ENCODE measurements at places on chromosomes 3 and 15.

DNA sequence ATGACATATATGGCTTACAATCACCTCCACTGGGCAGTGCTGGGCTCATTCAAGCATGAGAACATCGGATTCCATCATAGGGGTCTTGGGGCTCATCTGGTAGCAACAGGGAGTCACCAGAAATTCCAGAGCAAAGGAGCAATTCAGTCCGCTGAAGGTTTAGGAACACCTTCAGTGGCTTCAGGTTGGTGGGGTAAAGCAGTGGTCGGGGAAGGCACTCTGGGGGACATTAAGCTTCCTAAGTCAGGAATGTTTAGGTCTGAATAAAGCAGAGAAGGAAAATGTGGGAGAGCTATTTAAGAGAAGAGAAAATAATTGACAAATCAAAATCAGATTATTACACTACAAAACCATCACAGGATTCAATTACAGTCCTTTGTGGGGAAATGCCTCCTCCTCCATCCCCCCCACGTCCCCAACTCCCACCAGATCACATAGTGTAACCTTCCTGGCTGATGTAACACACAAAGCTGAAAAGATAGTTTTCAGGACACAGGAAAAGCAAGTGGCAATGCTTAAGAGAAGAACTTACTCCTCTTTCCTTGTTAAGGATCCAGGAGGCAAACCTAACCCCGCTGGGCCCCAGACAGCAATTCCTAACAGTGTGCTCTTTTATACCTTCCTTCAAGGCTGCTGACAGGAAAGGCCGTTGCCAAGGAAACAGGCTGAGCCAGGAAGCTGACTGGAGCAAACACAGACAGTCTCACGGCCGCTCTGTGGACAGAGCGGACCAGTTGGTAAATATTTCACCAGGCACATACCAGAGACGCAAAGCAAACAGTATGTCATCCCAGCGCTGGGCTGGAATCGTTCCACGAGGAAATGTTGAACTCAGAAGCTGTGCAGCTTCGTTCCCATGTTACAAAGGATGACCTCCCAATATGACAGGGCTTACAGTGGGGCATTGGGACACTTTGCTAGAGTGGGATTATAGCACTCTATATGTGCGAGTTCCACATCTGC is 57.5 kb upstream of the LMCD1 start:
- DNase-seq: no peak

DNA sequence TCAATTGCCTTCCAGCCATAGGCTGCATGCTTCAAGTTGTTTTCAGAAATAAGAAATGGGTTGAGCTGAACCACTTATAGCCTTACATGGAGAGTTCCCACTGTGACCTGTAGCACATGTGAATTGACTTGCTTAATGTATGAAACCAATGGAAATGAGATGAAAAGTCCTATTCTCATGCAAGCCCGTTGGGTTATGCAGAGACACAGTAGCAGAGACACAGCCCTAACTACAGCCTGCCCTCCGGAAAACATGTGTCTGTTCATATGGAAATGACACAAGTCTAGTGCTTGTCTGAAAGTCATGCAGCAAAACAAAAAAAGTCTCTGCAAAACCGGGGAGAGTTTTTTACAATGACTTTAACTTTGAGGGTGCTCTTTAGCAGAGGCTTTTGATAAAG is 14.5 kb downstream of the HIGD2B start:
- DNase-seq: no peak

- no peak for DNase-seq
These were observed 13.1 kb downstream of the PROK2 start for GRCh38 chr3:71771884-71772283.

- DNase-seq: no peak
These were observed 39.4 kb downstream of the DNAH1 start for GRCh38 chr3:52355526-52355925.

DNA sequence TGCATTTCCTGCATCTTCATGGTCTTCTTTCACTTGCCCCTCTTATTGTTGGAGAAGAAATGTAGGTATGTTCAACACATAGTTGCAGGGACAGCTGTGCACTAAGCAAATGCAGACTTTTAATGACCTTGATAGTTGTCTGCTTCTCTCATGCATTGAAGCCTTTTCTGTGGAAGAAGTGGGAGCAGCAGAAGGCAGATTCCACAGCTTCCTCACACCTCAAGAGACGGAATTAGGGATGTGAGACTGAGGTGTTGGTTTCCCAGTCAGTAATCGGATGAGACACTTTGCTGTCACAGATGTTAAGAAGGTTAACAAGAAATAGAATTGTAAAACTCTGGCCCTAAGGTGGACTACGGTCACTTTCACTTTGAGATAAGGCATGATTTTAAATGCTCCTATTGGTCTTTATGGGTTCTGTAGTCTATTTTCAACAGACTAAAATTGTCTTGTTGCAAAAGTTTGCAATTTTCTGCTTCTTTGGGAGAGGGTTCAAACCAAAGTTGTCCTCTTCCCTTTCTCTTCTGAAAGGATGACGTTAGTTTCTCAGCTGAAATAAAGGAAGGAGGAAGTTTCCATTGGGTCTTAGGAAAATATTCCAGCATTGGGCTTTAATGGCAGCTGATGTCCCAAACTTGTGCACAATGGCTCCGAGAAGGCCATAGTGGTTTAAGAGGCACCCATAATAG is 117.4 kb downstream of the LPP start:
- DNase-seq: no peak

DNA sequence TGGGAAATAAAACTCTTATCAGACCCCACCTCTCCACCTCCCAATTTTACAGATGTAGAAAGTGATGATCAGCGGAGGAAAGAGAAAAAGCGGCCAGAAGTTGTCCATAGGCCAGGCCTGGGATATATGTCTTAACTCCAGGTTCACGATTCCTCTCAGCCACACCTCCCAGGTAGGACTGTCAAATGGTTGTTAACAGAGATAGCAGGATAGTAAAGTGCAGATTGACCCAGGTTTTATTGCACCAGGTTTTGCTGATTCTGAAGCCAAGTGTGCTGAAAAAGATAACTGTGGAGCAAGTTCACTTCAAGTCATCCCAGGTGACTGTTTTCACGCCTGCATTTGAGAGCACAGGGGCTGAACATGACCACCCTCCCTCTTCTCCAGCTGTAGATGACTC is 36.1 kb downstream of the LSM3 start:
- DNase-seq: no peak

DNA sequence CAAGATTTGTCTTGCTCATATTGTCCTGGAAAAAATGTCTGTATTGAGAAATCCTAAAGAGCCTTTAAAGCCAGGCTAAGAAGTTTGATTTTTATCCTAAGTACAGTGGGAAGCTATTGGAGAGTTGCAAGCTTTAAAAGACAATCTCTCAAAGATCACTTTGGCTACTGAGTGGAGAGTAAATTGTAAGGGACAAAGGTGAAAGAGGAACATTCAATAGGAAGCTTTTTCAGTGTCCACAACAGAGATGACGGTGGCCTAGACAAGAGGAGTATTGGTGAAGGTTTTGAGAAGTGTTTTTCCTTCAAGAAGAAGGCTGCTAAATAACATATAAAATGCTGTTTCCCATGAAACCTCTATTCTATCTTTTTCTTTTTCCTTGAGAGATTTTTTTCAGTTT is 249.5 kb upstream of the IL12A start:
- DNase-seq: no peak

DNA sequence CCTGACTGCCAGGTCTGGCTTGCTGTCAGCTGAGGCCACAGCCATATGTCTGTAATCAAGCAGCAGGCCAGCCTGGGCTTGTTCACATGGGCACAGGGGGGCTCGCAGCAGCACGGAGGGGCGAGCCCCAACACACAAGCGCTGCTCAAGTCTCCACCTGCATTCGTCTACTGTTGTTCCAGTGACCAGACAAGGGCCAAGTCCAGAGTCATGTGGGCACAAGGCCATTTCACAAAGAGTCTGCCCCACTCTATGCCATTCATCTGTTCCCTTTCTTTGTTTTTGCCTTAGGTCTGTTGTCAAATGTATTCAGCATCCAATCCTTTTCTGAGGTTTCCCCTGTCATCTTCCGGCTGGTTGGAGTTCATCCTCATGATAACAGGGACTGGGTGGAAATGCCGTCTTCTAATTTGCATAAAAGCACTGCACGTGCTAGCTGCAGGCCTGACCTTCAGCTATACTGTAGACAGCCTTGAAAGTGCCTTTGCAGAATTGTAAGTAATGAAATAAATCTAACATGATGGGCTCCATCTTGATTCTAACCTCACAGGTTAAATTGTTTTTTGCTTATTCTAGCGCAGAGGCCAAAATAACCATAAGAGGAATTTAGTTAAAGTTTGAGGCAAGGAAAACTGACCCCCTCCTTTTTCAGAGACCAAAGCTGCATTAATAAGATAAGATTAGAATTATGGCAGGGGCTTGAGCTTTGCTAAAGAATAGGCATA is 28.6 kb upstream of the KBTBD12 start:
- no peak for DNase-seq

GRCh38 chr15:57432141-57432741 is 55.9 kb downstream of the CGNL1 start:
- no peak for DNase-seq

GRCh38 chr15:57654153-57654852 is 52.2 kb upstream of the POLR2M start:
- DNase-seq: no peak

GRCh38 chr15:99425657-99426301 is 140.0 kb upstream of the MEF2A start:
- DNase-seq: no peak

GRCh38 chr15:25730918-25731317 is 132.2 kb downstream of the ATP10A start:
- no peak for DNase-seq

- DNase-seq: no peak
These were observed 106.8 kb upstream of the SLC2A2 start for GRCh38 chr3:171133337-171133736.

- DNase-seq: no peak
These were observed 204.1 kb upstream of the TBL1XR1 start for GRCh38 chr3:177401375-177401774.

- DNase-seq: no peak
These were observed 70.2 kb upstream of the STRIT1 start for GRCh38 chr3:155363690-155364070.

GRCh38 chr15:64552281-64552948 is 92.0 kb downstream of the ZNF609 start:
- no peak for DNase-seq

GRCh38 chr3:181622365-181622764 is 89.4 kb upstream of the SOX2 start:
- DNase-seq: no peak

- no peak for DNase-seq
These were observed 1.4 kb downstream of the ESYT3 start for GRCh38 chr3:138435840-138436239.

DNA sequence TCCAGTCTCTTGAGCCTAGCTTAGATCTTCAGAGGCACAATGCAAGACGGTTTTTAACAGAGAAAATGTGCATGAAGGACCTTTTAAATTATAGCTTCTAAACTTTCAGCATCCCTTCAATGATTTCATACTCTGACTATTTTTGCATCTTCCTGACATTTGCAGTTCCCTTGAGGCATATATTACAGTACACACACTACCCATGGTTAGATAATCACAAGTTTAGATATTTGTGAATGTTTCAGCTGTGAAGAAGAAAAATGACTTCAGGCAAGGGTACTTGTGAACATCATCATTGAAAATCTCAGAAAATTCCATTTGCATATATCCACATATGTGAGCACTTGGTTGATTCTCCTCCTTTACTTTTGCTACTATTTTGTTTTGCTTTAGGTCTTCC is 341.5 kb downstream of the ROBO2 start:
- DNase-seq: no peak

- DNase-seq: no peak
These were observed 458.0 kb downstream of the ZNF385D start for GRCh38 chr3:21292971-21293370.

GRCh38 chr3:33426068-33426467 is 14.1 kb downstream of the UBP1 start:
- no peak for DNase-seq

DNA sequence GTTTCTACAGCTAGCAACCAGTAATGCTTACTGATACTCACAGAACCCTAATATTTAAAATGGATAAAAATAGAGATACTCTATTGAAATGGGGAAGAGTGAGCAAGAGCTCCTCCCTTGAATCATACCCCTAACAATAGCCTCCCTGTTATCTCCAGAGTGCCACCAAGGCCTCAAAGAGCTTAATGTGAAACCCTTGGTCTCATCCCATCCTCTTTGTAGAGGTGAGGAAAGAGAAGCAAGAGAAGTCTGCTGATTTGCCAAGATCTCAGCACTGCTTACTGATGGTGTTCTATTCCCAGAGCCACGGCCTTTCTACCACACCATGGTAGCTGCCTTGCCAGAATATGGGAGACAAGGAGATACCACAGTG is 463.4 kb upstream of the PROK2 start:
- DNase-seq: no peak

DNA sequence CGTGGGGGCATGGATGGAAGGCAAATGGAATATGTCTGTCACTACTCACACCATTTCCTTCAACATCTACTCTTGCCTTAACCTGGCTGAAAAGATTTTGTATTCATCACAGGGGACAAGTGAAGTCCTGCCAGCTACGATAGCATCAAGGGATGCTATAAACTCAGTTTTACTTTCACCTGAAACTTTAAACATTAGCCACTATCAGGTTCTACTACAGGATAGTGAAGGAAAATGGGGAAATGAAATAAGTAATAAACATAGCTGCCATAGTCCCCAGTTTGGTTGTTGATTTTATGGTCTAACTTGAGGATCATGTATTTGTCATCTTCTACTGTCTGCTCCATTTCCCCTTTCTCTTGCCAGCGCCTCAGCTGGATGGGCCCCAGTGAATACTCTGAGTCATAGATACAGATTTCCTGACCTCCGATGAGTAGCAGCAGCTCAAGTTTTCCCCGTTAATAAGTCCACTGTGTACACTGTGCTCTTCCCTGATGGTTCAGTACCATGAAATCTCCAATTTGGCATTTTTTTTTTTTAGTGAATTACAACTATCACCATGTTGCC is 338.2 kb upstream of the SLCO3A1 start:
- DNase-seq: no peak

GRCh38 chr3:43455233-43455632 is 166.6 kb downstream of the ANO10 start:
- no peak for DNase-seq

- DNase-seq: no peak
These were observed 166.4 kb upstream of the TLE3 start for GRCh38 chr15:70264014-70264582.
